ENCODE measurements at places on chromosomes 12 and 14.
A peak's percentile ranks its signal among the peaks of the same experiment; 100 is the strongest.

GRCh38 chr14:39265806-39266524 lies 32.2 kb downstream of the MIA2 start:
- DNase-seq, result no peak

DNA sequence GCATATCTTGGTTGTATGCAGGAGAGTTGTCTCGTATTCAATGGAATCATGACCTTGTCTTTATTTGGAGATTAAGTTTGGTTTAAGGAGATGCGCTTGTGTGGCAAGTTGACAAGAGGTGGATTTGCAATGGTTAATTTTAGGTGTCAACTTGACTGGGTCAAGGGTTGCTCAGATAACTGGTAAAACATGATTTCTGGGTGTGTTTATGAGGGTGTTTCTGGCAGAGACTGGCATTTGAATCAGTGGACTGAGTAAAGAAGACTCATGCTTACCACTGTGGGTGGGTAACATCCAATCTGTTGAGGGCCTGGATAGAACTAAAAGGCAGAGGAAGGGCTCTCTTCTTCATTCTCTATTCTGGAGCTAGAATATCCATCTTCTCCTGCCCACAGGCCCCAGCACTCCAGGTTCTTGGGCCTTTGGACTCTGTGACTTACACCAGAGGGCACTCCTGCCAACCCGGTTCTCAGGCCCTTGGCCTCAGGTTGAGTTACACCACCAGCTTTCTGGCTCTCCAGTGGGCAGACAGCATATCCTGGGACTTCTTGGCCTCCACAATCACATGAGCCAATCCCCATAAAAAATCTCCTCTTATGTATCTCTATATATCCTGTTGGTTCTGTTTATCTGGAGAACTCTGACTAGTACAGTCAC lies 141.5 kb upstream of the ARID2 start:
- no peak for DNase-seq

DNA sequence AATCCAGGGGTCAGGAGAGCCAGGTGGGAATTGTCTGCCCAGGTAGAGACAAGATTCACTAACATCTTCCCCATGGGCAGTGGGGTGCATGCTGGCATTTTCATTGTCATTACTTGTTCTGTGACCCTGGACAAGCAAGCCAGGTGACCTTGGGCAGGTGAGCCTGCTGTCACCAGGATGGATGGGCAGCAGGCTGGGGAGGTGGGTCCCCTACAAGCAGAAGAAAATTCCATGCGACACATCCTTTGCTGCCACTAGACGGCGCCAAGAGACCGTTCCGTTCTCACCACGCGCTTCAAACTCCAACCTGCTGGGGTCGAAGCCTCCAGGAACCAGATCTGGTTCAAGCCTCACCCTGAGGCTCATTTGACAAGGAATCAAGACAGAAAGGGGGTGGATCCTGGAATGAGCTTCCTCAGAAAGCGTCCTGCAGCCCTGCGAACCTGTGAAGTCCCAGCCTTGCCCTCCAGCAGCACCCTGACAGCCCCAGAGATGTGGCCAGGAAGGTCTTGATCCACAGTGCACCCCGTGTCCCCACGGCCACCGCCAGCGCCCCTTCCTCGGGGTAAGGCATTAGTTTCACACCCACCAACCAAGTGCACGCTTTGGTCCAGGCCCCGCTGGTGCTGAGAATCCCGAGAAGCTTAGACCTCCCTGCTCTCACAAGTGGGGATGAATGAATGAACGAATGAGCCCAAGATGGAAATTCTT lies 3.2 kb upstream of the DYNC1H1 start:
- DNase-seq, result peak; percentile 58

GRCh38 chr14:99561864-99562263 lies 42.1 kb downstream of the CCDC85C start:
- no peak for DNase-seq

DNA sequence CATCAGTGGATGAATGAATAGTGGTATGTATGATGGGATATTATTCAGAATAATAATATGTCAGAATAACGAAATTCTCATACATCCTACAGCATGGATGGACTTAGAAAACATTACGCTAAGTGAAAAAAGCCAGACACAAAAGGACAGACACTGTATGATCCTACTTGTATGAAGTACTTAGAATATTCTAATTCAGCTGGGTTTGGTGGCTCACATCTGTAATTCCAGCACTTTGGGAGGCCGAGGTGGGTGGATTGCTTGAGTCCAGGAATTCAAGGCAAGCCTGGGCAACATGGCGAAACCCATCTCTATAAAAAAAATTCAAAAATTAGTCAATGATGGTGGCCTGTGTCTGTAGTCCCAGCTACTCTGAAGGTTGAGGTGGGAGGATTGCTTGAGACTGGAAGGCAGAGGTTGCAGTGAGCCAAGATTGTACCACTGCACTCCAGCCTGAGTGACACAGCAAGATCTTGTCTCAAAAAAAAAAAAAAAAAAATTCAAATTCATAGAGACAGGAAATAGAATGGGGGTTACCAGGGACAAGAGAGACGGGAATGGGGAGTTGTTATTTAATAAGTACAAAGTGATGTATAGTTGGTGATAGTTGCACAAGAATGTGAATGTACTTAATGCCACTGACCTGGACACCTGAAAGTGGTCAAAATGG lies 132.3 kb downstream of the CHST11 start:
- DNase-seq, result no peak

Data from D721Med (cell line).